Amniotic epithelial cell (primary cell): ENCODE measurements at places on chromosomes 2 and 18.

- peak; percentile 74 for DNase-seq
Measured at GRCh38 chr2:74843899-74844298, 10.0 kb downstream of the HK2 start.

DNA sequence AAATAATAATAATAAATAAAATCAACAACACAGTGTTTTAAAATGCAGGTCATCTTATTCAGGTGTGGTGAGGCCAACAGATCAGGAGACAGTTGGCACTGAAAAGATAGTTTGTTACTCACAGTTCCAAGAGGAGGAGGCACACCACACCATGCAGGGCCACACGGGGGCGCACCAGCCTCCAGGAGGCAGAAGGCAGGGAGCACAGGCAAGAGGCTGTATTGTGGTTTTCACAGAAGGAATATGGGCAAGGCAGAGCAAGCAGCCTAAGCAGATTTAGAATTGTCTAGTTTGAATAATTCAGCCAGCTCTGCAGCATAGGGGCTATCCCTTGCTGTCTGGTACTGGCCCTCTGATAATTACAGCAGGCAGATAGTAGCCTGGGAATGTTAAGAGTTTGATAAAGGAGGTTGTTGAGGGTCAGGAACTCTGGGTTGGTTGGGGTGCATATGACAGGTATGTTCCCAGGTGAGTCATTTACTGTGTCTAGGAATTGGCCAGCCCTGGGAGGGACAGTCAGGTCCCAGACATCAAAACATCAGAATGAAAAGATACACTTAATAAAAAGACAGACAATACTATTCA is 31.3 kb downstream of the KIAA2012 start:
- DNase-seq = peak; percentile 71

GRCh38 chr2:189176516-189176915 is 3.0 kb downstream of the COL5A2 start:
- DNase-seq = peak; percentile 32

- DNase-seq = peak; percentile 68
Measured at GRCh38 chr18:12741351-12741750, 38.5 kb downstream of the PSMG2 start.

DNA sequence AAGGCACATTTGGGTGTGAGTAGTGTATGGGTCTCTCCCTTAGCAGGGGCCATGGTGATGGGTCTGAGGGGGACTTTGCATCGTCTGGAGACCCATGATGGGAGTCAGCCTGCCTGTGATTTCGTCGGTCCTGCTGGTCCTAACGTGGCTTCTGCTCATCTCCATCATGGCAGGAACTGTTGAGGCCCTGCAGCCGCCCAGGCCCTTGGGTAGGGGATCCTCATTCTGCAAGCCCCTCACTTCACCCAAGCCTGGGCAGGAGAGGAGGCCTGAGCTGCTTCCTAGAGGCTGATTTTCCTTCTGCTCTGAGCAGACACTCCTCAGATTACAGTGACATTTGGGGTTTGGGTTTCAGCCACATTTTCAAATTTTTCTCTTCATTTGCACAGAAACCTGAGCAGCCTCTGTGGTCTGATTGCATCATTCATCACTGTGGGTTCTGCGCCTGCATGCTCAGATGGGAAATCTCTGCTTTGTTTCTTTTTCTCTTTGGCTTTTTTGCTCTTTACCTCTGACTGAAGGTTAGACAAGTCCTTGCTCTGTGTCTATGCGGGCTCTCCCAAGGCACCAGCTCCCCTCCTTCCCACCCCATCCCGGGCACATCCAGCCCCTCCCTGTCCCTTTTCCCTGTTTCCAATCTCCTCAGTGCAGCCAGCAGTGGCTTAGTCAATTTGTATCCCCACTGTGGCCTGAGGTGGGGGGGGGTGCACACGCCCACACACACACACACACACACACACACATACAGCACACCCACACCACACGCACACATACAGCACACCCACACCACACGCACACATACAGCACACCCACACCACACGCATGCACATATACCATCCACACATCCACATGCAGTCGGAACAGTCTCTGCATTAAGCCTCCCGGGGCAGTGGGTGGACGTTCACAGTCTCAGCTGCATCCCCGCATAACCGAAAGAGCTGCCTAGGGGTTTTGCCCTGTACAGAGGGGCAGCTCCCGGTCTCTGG is 305.4 kb upstream of the HS6ST1 start:
- DNase-seq = peak; percentile 76

DNA sequence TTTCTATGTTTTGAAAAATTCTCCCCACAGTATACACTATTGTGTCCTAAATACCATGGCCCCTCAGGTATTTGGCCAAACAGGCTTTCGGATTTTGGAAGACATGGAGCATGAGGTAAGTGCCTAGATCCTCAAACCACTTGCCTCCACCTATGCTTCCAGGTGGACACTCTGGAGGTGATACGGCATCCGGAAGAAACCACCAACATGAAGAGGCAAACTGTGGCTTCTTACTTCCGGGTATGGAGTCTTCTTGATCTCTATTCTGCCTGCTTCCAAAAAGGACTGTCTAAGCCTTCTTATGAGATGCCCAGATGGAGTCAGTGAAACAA is 252.0 kb upstream of the SP5 start:
- DNase-seq = no peak

- DNase-seq = peak; percentile 14
Measured at GRCh38 chr18:57574866-57575265, 11.6 kb downstream of the FECH start.

GRCh38 chr2:70498054-70498453 is 55.6 kb downstream of the TGFA start:
- no peak for DNase-seq
